Ovary (tissue), 10 donors: ENCODE measurements at places on chromosomes 2 and 18. TPM values are rescaled to one million over a fixed set of nuclear protein-coding genes. Genes with fewer than 3 reads are reported as not detected.
A peak's percentile ranks its signal among the peaks of the same experiment; 100 is the strongest.

Gene CRYGD
- total RNA-seq, result 7.2 TPM

Gene IL1RN
- 0.36 TPM for total RNA-seq

Gene EPHA4
- total RNA-seq, result 27.7 TPM

Gene GAREM2
- 6.5 TPM for total RNA-seq

Gene TMEM17
- 1.9 TPM for total RNA-seq

Gene APCDD1
- total RNA-seq, result 74.3 TPM

- no peaks in the 10 kb centered on the region for H3K36me3 ChIP-seq
- H3K4me1 ChIP-seq, result peaks cover 6% of the 10 kb centered on the region
- no peak for DNase-seq
- no peak overlapping the region for H3K27ac ChIP-seq
Observed at GRCh38 chr2:219282943-219283581, 3.9 kb downstream of the DNAJB2 start.

GRCh38 chr2:152400607-152401214 lies 65.7 kb downstream of the FMNL2 start:
- no peak overlapping the region for H3K4me3 ChIP-seq
- H3K36me3 ChIP-seq, result no peaks in the 10 kb centered on the region
- DNase-seq, result no peak
- H3K4me1 ChIP-seq, result peaks cover 17% of the 10 kb centered on the region
- no peak overlapping the region for H3K27ac ChIP-seq
- no peaks in the 10 kb centered on the region for H3K27me3 ChIP-seq

DNA sequence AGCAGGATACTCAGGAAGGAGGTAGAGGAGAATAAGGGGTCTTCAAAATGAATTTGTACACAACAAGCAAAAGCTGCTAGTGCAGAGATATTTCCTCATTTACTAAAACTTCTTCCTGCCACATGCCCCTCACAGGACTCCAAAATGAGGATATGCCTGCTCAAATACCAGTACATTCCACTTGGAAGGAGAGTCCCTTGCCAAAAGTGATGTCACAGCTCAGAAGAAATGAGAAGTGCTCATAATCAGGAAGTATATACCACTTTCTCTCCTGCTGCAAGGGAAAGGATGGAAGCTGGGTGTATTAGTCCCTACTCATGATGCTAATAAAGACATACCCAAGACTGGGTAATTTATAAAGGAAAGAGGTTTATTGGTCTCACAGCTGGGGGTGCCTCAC lies 87.7 kb upstream of the FSHR start:
- no peak overlapping the region for H3K4me3 ChIP-seq
- no peaks in the 10 kb centered on the region for H3K36me3 ChIP-seq
- no peak for DNase-seq
- no peak overlapping the region for H3K27ac ChIP-seq
- H3K27me3 ChIP-seq, result no peaks in the 10 kb centered on the region

DNA sequence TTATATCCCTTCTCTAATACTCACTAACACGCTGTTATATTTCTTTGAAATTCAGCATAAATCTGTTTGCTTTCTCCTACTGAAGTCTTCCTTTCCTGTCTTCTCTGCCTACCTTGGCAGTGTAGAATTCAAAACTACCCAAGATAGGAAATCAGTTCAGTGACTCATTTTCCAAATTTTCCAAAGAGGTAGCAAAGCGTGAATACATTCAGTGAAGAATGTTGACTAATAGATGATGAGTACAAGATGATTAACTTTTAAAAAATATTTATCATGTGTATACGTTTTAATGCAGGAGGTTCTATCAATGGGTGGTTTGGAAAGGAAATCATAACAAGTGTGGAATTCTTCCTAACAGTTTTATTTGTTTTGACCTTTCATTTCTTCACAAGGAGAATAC lies 201.9 kb upstream of the SLC8A1 start:
- H3K36me3 ChIP-seq, result no peaks in the 10 kb centered on the region
- H3K27ac ChIP-seq, result no peak overlapping the region
- peaks cover 3% of the 10 kb centered on the region for H3K27me3 ChIP-seq
- H3K4me3 ChIP-seq, result no peak overlapping the region
- H3K4me1 ChIP-seq, result no peaks in the 10 kb centered on the region

DNA sequence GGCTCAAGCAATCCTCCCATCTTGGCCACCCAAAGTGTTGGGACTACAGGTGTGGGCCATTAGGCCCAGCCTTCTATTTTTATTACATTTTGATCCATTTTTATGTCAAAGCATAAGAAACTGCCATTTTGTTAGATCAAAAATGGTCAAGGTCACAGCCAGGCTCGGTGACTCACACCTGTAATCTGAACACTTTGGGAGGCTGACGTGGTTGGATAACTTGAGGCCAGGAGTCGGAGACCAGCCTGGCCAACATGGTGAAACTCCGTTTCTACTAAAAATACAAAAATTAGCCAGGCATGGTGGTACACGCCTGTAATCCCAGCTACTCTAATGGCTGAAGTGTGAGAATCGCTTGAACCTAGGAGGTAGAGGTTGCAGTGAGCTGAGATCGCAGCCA lies 49.2 kb downstream of the EEF1B2 start:
- no peak overlapping the region for H3K4me3 ChIP-seq
- no peak for DNase-seq
- no peak overlapping the region for H3K27ac ChIP-seq
- no peaks in the 10 kb centered on the region for H3K36me3 ChIP-seq

- no peak overlapping the region for H3K4me3 ChIP-seq
- no peaks in the 10 kb centered on the region for H3K36me3 ChIP-seq
- no peaks in the 10 kb centered on the region for H3K27me3 ChIP-seq
- DNase-seq, result no peak
- H3K4me1 ChIP-seq, result no peaks in the 10 kb centered on the region
Observed at GRCh38 chr2:170087413-170087793, 90.5 kb upstream of the MYO3B start.

DNA sequence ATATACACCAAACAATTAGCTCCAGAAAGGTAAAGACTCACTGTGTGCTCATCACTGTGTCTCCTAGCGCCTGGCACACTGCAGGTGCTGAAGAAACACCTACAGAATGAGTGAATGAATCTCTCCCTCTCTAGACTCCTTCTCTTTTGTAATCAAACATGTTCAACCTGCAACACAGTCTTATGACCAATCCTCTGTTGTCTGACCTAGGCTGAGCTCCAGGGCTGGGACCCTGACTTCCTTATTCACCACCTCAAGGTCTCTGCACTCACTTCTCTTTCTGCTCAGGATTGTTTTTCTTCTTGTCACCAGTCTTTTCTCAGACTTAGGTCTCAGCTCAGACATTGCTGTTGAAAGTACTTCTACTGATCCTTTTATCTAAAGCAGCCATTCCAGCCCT lies 9.8 kb downstream of the CKAP2L start:
- H3K36me3 ChIP-seq, result no peaks in the 10 kb centered on the region
- no peak for DNase-seq
- H3K4me3 ChIP-seq, result no peak overlapping the region
- no peaks in the 10 kb centered on the region for H3K27me3 ChIP-seq

DNA sequence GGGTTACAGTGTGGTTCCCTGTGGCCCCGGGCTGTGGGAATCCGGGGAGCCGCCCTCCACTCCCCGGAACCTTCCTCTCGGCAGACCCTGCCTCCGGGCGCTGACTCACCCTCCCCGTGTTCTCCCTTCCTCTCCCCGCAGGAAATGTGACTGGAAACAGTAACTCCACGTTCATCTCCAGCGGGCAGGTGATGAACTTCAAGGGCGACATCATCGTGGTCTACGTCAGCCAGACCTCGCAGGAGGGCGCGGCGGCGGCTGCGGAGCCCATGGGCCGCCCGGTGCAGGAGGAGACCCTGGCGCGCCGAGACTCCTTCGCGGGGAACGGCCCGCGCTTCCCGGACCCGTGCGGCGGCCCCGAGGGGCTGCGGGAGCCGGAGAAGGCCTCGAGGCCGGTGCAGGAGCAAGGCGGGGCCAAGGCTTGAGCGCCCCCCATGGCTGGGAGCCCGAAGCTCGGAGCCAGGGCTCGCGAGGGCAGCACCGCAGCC lies 59.5 kb downstream of the TNFRSF11A start:
- no peaks in the 10 kb centered on the region for H3K27me3 ChIP-seq
- DNase-seq, result no peak
- H3K4me1 ChIP-seq, result no peaks in the 10 kb centered on the region
- no peak overlapping the region for H3K27ac ChIP-seq
- H3K4me3 ChIP-seq, result no peak overlapping the region
- no peaks in the 10 kb centered on the region for H3K36me3 ChIP-seq

DNA sequence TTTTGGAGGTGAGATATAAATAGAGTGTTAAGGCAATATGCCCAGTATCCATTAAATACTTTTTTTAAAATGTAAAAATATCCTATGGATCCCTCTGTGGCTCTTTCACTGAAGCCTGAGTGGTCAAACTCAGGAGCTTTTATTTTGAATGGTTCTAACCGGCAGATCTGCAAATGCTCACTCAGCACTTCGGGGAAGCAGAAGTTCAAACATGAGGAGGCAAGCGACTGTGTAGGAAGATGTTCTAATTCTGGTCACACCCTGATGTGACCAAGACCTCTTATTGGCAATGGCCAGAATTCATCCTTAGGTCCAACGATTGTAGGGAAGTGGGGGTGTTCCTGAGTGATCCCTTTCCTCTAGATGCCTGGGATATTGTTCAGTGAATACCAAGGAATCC lies 168.8 kb downstream of the CDCA7 start:
- no peaks in the 10 kb centered on the region for H3K36me3 ChIP-seq
- no peak for DNase-seq
- H3K27me3 ChIP-seq, result no peaks in the 10 kb centered on the region
- no peak overlapping the region for H3K4me3 ChIP-seq

- no peaks in the 10 kb centered on the region for H3K36me3 ChIP-seq
- H3K27ac ChIP-seq, result no peak overlapping the region
- DNase-seq, result no peak
Observed at GRCh38 chr18:59340817-59341216, 18.2 kb downstream of the LMAN1 start.

DNA sequence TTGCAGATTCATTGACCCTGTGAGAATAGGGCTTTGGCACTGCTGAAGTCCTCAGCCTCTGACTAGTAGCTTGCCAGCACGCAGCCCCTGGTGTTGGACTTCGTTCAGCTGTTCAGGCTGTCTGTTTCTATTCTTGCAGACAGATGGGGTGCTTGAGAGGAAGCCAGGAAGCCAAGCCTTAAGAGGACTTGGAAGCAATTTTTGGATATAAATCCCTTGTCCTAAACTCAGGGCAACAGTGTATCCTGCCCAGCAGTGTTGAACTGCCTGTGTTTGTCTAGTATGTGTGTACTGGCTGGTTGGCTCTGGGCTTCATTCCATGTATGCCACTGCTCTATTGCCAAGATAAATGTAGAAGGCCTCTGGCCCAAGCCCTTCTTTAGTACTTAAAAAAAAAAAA lies 108.6 kb downstream of the COMMD1 start:
- H3K36me3 ChIP-seq, result no peaks in the 10 kb centered on the region
- no peaks in the 10 kb centered on the region for H3K27me3 ChIP-seq
- H3K4me1 ChIP-seq, result no peaks in the 10 kb centered on the region

DNA sequence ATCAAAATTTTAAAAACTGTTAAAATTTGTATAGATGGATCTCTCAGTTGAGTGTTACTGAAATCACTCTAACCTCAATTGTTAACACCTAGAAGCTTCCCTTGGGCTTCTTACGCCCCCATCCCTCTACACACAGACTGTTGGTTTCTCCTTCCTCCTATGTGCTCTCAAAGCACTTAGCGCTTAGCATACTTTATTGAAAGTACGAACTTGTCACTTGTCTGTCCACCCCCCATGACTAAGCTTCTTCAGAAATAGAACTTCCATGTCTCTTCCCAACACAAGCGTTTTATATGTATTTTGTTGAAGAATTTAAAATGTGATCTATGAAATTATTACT lies 441 bp downstream of the MPHOSPH10 start:
- H3K27ac ChIP-seq, result peak overlapping the region; percentile 4
- peaks cover 10% of the 10 kb centered on the region for H3K4me1 ChIP-seq
- no peaks in the 10 kb centered on the region for H3K36me3 ChIP-seq
- no peaks in the 10 kb centered on the region for H3K27me3 ChIP-seq
- peak overlapping the region; percentile 97 for H3K4me3 ChIP-seq

DNA sequence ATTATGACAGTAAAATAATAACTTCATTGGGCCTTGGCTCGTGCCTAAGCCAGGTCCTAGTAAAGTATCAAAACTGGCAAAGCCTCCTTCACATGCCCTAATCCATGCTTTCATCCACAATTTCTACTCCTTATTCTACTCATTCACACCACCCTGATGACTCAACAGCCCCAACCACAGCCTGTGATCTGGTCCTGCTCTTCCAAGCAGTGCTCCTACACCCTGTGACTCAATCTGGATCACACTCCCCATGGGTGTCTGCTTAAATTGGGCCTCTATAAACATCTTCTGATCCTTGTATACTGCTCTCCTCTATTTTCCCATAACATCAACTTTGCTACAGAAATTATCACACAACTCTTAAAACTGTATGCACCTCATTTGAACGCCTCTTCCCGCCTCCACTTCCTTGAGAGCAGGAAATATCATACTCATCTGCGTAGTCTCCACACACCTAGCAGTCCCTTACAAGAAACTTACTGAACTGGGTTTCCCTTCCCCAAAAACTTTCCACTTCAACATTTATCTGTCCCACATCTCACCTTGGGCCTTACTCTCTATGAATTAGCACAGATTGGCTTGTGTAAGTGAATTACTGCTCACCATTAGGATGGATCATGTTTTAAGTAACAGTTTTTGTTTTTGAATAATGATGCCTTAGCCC lies 15.9 kb downstream of the GTF3C3 start:
- no peak overlapping the region for H3K27ac ChIP-seq
- no peak for DNase-seq
- H3K4me3 ChIP-seq, result no peak overlapping the region
- H3K4me1 ChIP-seq, result no peaks in the 10 kb centered on the region
- peaks cover 4% of the 10 kb centered on the region for H3K27me3 ChIP-seq
